ENCODE measurements at places on chromosomes 2 and 18. TPM values are rescaled to one million over a fixed set of nuclear protein-coding genes. Genes with fewer than 3 reads are reported as not detected.

DNA sequence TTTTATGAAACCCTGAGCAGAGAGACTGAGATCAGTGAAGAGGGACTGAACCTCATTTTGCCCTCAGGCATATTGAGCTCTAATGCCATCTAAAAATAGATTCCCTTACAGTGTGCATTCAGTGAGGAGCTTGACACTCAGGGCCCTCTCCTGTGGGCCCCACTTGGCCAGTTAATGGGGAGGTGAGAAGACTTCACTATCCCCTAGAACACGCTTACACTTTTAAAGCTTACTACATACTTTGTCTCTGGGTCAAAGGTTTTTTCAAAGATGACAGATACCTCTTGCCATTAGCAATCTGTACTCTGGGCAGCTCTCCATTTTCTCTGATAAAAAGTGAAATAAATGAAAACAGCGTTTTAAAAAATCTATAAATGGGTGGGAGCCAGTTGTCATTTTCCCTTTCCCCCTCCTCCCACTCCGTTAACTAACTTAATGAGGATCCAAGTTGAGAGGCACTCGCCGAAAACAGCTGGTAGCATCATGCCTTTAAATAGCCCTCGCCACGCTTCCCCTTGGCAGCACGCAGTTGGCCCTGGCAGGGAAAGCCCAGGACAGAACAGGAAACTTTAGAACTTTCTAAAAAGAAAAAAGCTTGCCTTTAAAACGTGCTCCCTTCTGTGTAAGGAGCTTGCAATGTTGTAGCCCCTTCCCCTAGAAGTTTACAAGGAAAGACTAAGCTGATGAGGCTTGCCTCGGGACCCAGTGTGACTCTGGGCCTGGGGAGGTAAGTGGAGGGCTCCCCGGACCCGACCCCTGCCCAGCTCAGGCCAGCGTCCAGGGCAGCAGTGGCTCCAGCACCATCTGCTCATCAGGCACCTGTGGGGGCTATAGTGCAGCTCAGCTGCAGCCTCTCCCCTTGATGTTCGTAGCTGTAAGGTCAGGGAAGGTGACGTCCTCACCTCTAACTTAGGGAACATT, 58.8 kb upstream of the FOSL2 start:
- no peak for DNase-seq
- no peak overlapping the region for H3K4me3 ChIP-seq
- H3K4me1 ChIP-seq: no peaks in the 10 kb centered on the region
- H3K27ac ChIP-seq: no peak overlapping the region
- no peaks in the 10 kb centered on the region for H3K27me3 ChIP-seq
- no peaks in the 10 kb centered on the region for H3K36me3 ChIP-seq

DNA sequence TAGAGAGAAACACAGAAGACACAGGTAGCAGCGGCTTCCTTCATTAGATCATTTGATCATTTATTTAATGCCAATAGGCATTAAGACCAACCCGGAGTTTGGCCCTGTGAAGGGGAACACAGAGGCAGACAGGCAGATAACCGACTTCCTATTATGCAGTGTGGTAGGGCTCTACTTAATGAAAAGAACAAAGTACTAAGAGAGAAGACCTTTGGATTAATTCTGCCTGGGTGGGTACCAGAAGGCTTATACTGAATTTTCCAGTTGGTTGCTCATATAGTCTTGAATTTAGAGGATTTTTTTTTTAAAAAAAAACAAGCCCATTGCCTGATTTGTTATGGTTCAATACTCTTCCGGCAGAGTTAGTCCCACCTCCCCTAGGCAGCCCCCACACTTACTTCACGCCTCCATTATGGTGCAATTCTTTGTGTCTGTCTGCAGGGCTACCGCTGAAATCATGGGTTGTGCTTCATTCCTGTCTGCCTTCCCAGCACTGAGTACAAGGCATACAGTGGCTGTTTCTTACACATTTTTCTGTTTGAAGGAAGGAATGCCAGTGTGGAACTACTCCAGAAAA, 244.3 kb upstream of the APCDD1 start:
- no peaks in the 10 kb centered on the region for H3K27me3 ChIP-seq
- no peaks in the 10 kb centered on the region for H3K36me3 ChIP-seq
- no peak for DNase-seq

- H3K27me3 ChIP-seq: no peaks in the 10 kb centered on the region
- H3K36me3 ChIP-seq: no peaks in the 10 kb centered on the region
- no peaks in the 10 kb centered on the region for H3K4me1 ChIP-seq
Measured at GRCh38 chr2:168355779-168356476, 100.1 kb upstream of the CERS6 start.

GRCh38 chr18:57748770-57749603, 54.1 kb downstream of the ATP8B1 start:
- no peaks in the 10 kb centered on the region for H3K27me3 ChIP-seq
- no peak for DNase-seq
- H3K4me1 ChIP-seq: peaks cover 38% of the 10 kb centered on the region
- H3K4me3 ChIP-seq: no peak overlapping the region
- no peak overlapping the region for H3K27ac ChIP-seq

DNA sequence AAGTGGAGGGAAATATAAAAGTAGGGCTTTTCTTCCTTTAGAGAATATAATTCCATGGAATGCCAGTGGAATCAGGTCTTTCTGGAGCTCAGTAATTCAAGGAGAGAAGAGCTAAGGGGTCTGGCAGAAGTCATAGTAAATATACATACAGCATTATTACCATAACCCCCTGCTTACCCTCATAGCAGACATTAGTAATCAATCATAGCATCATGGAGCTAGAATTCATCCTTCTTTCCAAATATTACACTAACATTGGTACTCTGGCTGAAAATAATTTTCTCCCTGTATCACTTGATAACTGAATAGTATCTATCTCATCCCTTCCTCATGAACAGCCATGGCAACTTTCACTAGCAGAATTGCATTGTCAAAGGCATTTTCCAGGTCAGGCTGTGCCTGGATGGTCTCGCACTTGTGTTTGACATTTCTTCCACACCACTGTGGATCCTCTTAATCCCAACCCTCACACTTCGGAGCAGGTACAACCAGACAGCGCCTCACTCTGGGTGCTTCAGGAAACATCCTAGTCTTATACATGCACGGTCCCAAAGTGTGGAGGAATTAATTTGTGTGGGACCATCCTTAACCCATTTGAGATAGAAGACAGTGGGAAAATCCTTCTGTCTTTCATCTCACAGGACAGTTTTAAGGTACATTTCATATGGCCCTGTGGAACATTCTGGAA, 84.2 kb upstream of the SEC11C start:
- DNase-seq: no peak
- H3K4me1 ChIP-seq: peaks cover 39% of the 10 kb centered on the region
- no peak overlapping the region for H3K4me3 ChIP-seq
- no peak overlapping the region for H3K27ac ChIP-seq
- H3K27me3 ChIP-seq: no peaks in the 10 kb centered on the region

The ELOA2 gene
- total RNA-seq: not detected
